Hepatocyte (in vitro differentiated cells): ENCODE measurements at places on chromosomes 5 and 9.
A peak's percentile ranks its signal among the peaks of the same experiment; 100 is the strongest.

- DNase-seq = no peak
Measured at GRCh38 chr5:32711362-32711680, 200 bp downstream of the NPR3 start.

DNA sequence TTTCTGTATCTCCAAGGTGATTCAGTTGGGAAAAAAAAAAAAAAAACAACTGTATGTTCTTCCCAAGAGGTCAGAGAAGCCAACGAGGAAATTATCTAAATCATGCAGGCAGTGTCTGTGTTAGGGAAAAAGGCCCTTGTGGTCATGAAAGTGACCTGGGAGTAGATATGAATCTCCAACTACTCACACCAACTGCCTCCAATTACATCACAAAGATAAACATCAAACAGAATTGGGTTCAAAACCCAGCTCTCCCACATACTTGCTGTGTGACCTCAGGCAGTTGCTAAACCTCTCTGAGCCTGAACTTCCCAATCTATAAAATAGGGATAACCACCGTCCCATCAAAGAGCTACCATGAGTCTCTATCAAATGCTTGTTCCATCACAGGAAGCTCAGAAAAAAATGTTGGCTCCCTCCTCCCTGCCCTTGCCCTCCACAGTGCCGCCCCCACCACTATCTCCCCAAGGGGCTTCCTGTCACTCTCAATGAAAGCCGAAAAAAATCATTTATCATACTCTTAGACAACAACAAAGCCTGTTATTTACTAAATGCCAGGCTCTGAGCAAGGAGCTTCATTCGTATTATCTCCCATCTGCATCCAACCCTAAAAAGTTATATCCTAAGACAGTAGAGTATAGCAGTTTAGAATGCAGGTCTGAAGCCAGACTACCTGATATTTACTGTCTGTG lies 42.9 kb downstream of the CDK5RAP2 start:
- no peak for DNase-seq

- DNase-seq = peak; percentile 38
Measured at GRCh38 chr5:102241809-102242421, 54.2 kb downstream of the SLCO4C1 start.

DNA sequence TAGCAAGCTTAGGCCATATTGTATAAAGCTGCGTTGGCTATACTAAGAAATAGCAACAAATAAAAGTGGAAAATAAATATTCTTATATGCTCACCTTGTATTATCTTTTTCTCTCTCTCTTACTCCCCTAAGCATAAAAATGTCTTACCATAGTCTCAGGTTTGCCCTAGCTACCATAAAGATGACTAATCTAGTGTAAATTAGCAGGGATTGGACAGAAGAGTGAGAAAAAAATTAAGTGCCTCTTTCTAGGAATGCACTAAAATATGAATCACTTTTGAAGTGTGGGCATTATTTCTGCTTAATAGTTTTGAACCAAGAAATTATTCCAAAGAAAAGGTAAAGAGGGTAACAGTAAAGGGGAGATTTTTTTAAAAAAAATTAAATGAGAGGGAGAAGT lies 201.3 kb downstream of the HINT1 start:
- no peak for DNase-seq

- peak; percentile 60 for DNase-seq
Measured at GRCh38 chr5:138975098-138975847, 100.1 kb upstream of the LRRTM2 start.

DNA sequence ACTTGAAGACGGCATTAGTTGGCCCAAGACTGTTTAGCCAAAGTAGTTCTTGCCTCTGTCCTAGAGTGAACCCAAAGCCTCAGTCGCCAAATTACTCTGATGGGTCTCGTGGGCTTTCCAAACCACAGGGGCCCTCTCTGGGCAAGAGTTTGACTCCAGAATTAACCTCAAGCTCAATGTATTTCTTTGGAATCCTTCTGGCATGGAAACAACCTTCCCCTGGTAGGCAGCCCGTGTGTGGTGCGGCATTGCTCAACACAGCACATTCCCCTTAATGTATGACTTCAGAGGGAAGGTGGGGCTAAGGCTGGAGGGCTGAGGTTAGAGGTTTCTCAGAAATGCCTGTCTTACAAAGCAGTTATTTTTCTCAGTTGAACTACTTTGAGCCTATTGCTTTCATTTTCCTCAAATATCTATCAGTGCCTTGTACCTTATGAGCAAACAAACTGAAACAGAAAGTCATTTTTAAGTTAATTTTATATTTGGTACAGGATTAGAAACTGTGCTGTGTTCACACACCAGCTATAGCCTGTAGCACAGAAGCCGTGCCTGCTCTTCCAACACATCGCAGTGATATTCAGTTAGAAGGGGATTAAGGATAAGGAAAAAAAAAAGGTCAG lies 123.9 kb upstream of the HAPLN1 start:
- DNase-seq = peak; percentile 50

DNA sequence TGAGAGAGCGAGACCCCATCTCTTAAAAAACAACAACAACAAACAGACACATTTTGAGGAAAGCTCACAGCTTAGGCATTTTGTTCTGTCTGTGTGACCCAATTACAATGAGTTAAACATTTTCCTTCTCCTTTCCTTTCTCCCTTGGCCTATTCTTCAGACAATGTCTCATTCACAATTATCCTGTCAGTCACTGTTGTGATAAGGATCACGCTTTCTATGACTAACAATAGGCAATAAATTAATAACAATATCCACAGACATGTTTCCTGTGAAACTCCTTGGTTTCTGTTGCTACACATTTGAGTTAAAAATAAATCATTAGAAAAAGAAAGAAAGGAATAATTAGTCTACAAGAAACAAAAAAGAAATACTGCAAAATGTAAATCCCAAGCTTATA lies 19.8 kb upstream of the CARTPT start:
- DNase-seq = no peak

DNA sequence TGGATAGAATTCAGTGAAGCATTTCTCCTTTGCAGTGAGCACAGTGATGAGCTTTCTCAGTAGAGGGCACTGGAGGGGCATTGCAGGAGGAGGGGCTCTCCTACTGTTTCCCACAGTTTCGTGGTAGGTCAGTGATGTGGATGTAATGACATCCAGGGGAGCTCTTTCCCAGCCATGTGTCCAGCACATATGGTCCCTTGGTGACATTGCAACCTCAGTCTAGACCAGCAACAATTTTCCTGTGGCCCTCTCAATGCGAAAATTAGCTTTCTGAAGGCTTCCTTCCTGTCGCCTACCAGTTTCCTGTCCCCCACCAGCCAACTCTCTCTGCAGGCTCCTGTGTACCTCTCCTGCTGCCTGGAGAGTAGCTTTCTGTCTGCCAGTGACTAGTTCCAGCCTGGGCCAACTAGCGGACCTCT lies 6.9 kb upstream of the PDCL start:
- DNase-seq = no peak

GRCh38 chr5:180868960-180869359 lies 7.9 kb upstream of the ZFP62 start:
- DNase-seq = peak; percentile 90

- peak; percentile 77 for DNase-seq
Measured at GRCh38 chr5:177495243-177496060, 2.0 kb downstream of the PDLIM7 start.

DNA sequence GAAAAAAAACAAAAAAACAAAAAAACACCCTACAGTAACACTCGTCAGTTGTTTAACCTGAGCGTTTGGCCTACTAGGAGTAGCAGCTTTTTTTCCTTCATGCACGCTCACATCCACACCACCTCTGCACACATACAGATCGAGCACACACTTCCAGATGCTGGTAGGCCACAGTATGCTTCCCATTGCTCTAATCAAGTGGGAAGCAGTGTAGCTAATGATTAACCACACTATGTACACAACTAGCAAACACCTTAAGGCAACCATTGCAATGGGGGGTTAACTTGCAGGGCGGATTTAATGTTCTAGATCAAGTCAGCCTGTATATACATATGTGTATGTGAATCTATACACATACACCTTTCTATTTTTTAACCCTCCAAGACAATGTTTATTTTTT lies 65.5 kb upstream of the GLRX start:
- peak; percentile 50 for DNase-seq

DNA sequence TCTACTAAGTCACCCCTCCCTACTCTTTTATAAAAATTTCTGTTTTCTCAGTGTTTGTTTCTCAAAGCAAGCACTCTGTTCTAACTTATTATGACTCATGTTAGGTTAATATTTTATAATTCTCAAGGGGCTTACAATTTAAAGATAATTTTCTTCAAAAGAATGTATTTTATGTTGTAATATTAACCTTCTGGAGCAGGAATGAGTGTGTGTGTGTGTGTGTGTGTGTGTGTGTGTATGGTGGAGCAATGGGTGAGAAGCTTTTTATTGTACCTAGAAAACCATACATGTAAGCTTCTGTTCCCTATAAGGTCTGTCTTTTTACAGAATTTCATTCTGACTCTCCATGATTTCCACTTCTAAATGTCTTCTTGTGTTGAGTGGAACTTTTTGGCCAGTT lies 63.0 kb downstream of the PBX3 start:
- DNase-seq = no peak

DNA sequence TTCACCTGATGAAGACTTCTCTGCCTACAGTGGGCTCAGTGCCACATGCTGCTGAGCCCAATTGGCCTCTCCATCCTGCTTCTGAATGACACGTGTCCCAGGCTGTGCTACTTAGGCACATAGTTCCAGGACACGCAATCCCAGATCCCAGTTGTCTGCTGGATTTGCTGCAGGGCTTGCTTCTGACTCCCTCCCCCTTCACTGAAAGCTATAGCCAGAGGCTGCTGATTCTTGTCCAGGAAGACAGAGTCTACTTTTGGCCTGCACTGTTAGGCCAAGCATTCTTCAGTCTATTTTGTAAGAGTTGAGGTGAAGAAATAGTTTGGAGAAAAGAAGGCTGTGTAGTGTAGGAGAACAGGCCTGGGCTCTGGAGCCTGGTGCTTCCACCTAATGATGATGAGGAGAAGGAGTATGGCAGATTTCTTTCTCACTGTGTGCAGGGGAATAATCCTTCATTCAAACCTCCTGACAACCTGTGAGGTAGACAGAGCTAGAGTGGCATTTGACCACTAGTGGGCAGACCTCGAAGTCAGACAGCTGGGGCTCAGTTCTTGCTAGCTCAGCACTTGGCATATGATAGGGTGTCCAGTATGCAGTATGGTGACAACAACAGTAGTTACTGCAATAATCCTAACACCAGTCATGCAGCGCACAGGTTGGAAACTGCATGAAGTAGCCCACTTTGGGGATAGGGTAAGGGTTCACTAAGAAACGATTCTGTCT lies 19.5 kb upstream of the ASPN start:
- peak; percentile 57 for DNase-seq

- no peak for DNase-seq
Measured at GRCh38 chr9:61671276-61671973, 481.6 kb downstream of the SPATA31A7 start.

GRCh38 chr9:112104901-112105300 lies 70.2 kb downstream of the SUSD1 start:
- no peak for DNase-seq

GRCh38 chr5:129174480-129174879 lies 79.9 kb downstream of the ISOC1 start:
- DNase-seq = no peak

DNA sequence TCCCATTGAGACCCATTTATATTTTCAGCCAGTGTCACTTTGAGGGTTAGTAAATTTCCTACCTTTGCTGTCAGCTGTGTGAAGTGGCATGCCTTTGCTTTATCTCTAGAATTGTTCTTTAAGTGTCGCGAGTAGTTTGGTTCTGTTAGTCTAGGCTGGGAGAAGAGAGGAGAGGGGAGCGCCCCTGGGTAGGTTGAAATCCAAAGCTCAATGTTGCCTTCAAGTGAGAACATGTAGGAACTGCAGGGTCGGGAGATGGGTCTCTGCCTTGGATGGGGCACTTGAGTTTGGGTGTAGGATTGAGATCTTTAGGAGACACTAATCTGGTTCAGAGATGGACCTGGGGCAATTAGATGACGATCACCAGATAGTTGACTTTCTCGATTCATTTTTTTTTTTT lies 46.3 kb downstream of the STC2 start:
- peak; percentile 47 for DNase-seq

- peak; percentile 23 for DNase-seq
Measured at GRCh38 chr5:55232271-55232984, 980 bp downstream of the CCNO start.

DNA sequence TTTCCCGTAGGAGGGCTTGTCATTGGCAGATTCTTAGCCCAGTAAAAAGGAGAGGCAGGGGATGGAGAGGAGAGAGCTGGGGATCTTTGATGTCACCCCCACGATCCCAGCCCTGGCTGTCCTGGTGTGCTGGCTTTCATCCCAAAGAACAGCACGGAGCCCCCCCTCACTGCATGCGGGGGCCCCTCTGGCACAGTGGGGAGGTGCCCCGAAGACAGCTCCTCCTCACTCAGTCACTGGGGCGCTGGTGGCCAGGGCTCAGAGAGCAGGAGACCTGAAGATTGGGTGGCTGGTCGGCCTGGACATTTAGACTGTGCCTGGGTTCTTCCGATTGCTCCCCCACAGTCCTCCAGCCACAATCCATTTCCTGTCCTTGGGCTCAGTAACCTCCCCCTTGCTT lies 207.5 kb downstream of the MELK start:
- DNase-seq = no peak

DNA sequence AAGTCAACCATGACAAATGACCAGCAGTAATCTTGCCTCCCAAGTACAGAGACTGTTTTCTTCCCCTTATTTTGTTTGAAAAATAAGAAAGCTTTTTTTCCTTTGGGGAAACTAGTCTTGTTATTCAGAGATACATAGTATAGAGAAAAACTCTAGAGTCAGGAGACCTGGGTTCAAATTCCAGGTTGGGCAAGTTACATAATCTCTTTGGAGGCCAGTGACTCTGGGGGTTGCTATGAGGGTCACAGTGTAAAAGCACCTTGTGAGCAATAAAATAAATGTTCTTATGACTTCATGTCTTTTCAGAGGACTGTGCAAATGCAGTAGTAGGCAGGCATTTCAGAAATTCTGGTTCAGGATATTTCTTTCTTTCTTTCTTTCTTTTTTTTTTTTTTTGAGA lies 71.5 kb downstream of the GDNF start:
- no peak for DNase-seq

- no peak for DNase-seq
Measured at GRCh38 chr5:126268697-126269315, 154.4 kb upstream of the GRAMD2B start.

- no peak for DNase-seq
Measured at GRCh38 chr5:38036765-38037164, 196.9 kb upstream of the GDNF start.

GRCh38 chr5:156716591-156717380 lies 133.3 kb upstream of the PPP1R2B start:
- no peak for DNase-seq

DNA sequence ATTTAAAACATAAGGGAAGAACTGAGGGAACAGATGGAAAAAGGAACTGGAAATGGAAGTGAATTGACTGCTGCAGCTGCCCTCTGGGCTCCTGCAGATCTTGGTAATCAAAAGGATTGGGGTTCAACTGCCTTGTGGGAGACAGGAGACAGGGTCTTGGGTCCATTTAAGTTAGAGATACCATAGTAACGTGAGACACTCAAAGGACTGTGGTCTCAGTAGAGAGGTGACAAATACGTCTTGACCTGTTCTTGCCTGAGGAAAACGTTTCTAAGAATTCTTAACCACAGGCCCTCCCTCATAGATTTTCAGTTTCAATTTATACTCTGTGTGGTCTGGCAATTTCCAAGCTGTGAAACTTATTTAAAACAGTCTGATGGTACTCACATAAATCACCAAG lies 100.8 kb upstream of the DHFR start:
- no peak for DNase-seq
